ENCODE measurements at places on chromosomes 6 and 20.

- no peak for DNase-seq
Measured at GRCh38 chr6:53896196-53896595, 101.4 kb downstream of the LRRC1 start.

GRCh38 chr20:4164246-4164645 is 148.9 kb upstream of the RNF24 start:
- no peak for DNase-seq

DNA sequence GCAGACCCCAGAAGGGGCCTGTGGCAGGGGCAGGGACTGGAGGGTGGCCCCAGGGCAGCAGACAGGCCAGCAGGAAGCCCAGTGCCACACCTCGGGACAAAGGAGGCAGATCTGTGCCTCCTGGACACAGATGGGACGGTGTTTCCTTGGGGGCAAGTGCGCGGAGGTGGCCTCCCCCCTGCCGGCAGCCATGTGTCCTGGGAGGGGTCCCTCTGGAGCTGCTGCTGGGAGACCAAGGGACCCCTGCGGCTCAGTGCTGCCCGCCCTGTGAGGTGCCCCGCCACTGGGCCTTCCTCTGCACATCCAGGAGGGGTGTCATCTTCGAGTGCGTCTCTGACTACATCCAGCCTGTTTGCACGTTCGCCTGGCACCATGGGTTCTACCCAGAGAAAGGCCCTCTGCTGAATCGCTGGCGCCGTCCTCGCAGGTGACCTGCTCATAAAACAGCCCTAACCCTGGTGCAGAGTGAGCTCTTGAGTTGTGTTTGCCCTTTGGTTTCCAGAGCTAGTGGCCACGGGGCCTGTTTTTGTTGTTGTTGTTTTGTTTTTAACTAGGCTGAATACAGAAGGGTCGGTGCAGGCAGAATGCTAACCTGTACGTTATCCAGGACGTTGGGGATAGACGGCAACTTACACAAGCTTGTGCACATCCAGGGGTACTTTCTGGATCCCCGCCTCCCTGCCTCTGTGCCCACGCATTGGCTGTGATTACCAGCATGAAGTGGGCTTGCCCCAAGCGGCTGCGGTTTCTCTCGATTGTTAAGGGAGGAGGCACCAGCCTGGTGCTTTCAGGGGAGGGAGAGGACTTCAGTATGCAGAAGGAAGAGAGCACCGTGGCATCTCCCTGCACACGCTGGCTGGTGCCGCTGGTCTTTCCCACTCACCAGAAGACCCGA is 1.3 kb upstream of the KCNQ2 start:
- DNase-seq, result peak; percentile 52

DNA sequence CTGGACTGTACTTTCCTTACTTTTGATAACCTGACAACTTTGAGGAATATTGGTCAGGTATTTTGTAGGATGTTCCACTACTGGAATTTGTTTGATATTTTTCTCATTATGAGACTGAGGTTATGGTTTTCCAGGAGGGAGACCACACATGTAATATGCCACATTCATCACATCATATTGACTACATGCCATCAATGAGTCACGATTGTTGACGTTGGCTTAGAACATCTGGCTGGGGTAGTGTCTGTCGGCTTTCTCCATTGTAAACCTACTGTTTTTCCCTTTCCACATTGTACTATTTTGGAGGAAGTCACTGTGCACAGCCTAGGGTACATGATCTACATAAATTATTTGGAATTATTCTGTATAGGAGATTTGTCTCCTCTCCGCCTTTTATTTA is 1.4 kb upstream of the STX11 start:
- DNase-seq, result no peak

DNA sequence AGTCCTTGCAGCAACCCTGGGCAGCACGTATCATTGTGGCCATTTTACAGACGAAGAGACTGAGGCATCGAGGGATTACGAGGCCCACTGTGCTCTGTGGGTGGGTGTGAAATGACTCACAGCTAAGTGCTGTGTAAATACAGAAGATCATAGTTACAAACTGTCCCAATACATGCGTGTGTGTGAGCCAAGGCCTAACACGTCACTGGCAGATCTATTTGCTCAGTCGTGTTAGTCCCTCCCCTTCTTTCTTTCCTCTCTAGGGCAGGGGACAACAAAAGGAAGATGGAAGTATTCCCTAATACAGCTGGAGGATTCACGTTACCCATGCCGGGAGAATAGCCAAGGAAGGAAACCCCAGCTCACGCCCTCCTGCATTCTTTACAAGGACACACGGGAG is 175.9 kb downstream of the CDC5L start:
- no peak for DNase-seq

DNA sequence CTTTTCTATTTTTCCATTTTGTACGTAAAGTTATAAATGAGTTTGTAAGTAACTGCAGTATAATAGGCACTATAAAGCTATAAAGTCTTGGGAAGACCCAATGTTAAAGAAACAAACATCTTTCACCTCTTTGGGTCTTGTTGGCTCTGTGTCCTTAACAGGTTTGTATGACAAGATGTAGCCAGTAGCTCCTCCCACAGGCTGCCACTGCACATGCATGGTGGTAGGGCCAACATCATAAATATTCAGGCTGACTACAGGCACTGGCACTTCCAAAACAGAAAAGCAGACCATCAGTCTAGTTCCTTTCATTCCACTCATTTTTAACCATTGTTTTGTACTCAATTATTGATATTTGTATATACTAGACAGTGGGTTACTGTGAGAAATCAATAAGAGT is 59.9 kb downstream of the COL12A1 start:
- no peak for DNase-seq

- DNase-seq, result no peak
Measured at GRCh38 chr20:64119301-64119680, 11.9 kb upstream of the NPBWR2 start.

- no peak for DNase-seq
Measured at GRCh38 chr6:128168244-128168643, 267.4 kb upstream of the THEMIS start.
